ENCODE measurements at places on chromosomes 3 and 15.

DNA sequence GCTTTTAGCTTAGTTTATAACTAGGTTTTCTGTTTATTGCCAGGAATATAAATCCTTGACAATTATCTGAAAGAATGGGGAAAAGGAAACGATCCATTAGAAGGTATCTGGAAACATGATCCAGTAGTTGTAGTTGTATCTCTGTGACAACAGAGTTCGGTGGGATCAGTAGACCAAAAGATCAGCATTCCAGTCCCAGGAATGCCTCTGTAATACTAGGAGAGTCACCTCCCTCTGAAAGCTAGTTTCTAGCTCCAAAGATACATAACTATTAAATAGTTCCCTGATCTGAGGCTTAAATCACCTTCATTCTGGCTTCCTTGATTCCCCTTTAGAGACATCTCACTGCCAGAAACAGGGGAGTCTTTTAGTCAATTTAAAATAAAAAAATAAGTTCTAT lies 34.1 kb downstream of the MB21D2 start:
- DNase-seq, result peak; percentile 13

DNA sequence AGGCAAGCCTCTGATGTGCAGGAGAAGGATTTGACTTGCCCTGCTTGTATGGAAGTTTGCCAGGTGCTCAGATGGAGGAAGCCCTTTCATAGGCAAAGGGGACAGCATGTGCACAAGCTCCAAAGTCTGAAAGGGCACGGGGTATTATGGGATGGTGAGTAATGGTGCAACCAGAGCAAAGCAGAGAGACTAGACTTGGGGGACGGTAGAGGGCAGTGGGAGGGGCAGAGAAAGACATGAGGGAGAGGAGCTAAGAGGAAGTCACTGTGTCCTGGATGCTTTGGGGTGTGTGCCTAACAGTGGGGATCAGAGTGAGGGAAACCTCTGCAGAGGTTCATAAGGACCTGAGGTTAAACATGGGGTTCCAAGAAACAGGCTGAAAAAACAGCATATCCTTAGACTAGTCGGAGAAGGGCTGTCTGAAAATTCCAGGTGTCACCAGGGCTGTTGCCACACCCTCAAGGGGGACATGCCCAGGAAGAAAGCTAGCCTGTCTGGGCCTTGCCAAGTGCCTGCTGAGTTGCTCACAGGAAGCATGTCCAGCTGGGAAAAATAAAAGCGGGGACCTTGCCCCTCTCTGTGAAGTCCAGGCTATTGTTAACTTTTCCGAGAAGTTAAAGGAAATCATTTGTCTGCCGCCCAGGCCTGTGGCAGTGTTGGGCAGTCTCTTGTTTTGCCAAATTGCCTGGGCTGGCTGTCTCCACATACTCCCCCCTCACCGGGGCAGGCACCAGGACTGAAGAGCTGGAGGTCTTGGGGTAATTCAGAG lies 47.1 kb downstream of the HRH1 start:
- no peak for DNase-seq

- DNase-seq, result no peak
These were observed 56.2 kb downstream of the GABRG3 start for GRCh38 chr15:27027229-27027628.

DNA sequence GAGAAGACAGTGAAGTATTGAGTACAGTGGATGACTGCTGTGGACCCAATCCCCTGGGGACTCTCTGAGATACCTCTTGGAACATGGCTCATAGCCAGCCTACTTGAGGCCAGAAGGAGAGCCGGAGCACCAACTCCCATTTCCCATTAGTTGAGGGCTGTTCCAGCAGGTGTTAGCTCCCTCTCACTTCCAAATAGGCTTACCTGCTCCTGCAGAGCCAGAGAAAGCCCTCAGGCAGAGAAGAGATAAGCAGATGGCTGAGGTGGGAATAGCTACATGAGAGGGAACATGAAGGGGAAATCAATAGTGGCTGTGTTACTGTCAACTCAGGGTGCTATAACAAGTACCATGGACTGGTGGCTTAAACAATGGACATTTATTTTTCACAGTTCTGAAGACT lies 4.6 kb upstream of the CCK start:
- no peak for DNase-seq

- DNase-seq, result no peak
These were observed 434.1 kb downstream of the OCA2 start for GRCh38 chr15:27665002-27665401.

DNA sequence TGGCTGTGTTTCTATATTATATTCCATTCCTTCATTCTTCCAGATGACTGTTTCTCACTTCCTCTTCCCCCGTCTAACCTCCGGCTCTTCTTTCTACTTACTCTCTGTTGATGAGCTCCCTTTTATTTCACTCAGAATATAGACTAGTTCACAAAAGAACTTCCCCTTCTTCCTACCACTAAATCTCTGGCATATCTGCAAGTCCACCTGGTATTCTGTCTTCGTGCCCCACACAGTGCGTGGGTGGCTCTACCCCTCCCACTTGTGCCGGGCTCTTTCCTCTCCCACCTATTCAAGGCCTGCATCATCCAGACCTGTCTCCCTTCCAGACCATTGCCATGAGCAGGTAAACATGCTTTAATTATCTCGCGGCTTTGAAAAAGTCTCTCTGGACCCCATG lies 73.0 kb downstream of the SCN10A start:
- no peak for DNase-seq

DNA sequence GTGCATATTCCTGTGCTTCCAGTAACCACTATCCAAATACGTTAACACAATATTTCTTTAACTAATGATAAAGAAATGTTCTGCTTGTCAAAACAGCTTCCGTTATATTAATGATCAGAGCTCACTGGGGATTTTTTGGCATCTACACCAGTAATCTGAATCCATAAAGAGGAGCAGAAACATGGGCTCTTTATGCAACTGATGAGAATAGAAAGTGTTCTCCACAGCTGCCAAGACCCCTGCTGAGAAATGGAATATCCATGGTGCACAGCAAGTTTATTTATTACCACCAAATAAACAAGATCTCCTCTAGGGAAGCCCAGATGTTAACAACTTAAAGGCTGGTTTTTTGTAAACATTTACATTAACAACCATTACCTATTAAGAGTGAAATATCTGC lies 54.5 kb downstream of the ALDH1A2 start:
- peak; percentile 30 for DNase-seq

Measured in brain (organoid and tissue), 16 donors.